Fibroblast of skin of left biceps (primary cell): ENCODE measurements at places on chromosomes 7 and 10.
A peak's percentile ranks its signal among the peaks of the same experiment; 100 is the strongest.

- DNase-seq: peak; percentile 81
Measured at GRCh38 chr7:24701261-24702235, 55.7 kb downstream of the GSDME start.

DNA sequence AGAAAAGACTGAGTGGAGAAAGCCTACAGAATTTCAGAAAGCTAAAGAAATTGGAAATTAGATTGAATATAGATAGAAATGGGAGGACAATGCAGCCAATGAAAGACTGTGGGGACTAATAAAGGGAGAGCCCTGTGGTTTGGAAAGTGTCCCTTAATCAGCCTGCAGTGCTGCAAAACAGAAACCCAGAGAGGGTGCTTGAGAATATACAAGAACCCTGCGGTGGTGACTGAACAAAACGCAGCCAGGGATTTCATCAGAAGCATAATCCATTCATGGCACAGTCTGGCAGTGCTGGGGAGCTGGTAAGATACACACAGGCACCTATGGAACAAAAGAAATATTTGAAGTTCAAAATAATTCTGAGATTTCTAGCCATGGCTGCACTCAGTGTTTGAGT, 19.1 kb downstream of the CEP41 start:
- DNase-seq: no peak

DNA sequence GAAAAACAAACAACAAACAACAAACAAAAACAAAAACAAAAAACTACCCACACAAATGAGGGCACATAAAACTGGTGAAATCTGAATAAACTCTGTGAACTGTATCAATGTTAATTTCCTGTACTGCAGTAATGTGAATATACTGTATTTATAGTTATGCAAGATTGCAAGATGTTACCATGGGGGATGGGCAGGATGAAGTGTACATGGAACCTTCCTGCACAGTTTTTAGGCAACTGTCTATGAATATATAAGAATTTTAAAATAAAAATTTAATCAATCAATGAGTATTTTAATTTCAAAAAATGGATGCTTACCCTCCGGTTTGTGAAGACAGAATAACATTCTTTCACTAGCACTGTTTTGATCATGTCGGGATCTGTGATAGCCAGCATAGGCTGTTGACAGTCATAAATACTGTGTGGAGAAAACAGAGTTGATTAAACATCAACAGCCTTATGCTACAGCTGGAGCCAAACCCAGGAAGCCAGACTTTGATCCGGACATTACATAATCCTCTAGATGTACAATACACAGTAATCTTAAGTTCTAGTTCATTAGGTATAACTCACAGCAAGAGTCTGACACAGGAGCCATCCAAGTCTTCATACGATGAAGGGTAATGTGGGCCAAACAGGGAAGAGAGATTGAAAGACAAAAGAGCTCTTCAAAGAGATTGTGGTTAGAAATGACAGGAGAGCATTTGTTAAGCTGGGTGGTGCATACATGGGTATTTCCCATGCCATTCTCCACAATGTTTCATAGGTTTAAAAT, 14.8 kb downstream of the CYP3A7 start:
- no peak for DNase-seq

GRCh38 chr7:141317033-141317585, 234.1 kb upstream of the AGK start:
- DNase-seq: no peak

GRCh38 chr10:98536551-98536950, 89.8 kb upstream of the HPS1 start:
- DNase-seq: no peak
